ENCODE measurements at places on chromosomes 5 and 9.

DNA sequence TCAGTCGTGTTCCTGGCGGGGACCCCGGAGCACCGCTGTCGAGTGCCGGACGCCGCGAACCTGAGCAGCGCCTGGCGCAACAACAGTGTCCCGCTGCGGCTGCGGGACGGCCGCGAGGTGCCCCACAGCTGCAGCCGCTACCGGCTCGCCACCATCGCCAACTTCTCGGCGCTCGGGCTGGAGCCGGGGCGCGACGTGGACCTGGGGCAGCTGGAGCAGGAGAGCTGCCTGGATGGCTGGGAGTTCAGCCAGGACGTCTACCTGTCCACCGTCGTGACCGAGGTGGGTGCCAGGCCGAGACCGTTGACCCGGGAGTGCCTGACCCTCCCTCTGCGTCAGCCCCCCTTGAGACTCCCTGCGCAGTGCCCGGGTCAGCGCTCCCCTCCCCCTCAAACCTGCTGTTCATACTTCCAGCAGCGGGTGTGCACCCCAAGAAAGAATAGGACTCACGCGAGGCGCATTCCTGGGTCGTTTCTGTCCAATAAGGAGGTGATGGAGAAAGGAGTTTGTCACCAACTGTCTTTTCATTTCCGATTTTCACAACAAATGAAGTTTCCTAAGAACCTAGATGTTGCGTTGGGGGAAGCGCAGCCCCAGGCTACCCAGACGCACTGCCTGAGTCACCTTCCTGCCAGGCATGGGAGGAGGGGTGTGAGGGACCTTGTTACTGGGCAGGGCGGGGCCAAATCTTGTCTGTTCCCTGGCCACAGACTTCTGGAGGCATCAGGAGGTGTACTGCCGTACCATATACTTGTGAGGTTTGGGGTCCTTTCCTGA lies 722 bp downstream of the SLC22A4 start:
- DNase-seq, result peak; percentile 58

GRCh38 chr9:37329576-37329975 lies 92.9 kb upstream of the GRHPR start:
- DNase-seq, result no peak

DNA sequence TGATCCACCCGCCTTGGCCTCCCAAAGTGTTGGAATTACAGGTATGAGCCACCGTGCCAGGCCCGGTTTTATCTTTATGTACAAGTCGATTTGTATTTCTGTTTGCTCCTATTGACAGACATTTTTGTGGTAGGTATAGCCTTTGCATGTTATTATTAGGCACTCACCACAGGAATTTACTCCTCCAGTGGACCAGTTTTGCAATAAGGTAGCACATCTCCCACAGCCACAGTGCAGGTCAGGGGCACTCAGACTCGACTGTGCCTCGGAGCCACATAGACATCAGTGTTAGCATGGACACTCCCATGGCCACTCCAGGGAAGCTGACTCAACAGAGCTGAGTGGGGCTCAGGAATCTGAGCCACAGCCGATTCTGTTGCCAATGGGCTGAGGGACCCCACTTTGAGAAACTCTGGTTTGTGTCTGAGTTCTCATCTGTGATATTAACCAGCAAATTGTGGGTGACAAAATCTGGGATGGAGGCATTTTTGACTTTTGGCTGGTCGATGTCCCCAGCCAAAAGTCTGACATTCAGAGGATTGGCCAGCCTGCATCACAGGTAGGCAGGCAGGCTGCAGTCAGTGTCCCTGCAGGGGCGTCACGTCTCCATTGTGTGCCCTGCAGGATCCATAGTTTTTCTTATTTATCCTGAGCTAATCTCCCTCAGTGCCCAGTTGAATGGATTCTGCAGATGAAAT lies 15.0 kb upstream of the SHB start:
- DNase-seq, result no peak

- DNase-seq, result no peak
These were observed 1.5 kb upstream of the OLFM1 start for GRCh38 chr9:135085830-135086546.

- DNase-seq, result no peak
These were observed 181.2 kb upstream of the PAPPA start for GRCh38 chr9:115972362-115972761.

DNA sequence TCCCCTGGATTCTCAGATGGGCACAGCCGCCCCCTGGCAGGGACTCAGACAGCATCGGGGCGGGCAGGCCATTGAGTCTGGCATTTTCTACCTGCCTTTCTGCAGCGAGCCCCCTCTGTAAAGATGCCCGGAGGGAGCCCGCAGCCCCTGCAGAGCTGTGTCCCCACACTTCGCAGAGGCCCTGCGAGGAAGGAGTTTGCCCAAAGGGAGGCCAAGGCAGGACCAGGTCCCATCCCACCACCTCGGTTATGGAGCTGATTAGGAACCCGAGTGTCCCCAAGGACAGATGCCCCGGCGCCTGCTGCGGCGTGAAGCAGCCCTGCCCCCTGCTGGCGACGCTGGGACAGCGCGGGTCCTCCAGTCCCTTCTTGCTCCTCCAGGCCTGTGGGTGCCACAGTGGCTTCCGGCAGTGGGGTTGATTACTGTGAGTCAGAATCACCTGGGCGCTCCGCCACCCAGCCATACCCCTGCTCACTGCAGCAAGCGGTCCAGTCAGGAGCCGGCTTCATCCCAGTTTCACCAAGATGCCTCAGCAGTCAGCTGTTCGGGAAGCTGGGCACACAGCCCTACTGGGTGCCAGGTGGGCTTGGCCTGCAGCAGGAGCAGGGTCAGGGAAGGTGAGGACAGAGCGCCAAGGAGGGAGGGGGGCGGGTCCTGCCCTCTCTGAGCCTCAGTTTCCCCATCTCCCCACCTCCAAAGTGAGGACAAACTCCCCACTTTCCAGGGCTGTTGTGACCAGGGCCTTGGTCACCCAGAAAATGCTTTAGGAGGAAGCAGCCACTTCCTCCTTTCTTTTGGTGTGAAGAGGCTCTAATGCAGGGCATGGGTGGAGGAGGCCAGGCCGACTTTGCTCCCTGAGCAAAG lies 117.2 kb downstream of the RXRA start:
- peak; percentile 82 for DNase-seq

GRCh38 chr5:115461093-115461492 lies 83.5 kb downstream of the FEM1C start:
- DNase-seq, result no peak

DNA sequence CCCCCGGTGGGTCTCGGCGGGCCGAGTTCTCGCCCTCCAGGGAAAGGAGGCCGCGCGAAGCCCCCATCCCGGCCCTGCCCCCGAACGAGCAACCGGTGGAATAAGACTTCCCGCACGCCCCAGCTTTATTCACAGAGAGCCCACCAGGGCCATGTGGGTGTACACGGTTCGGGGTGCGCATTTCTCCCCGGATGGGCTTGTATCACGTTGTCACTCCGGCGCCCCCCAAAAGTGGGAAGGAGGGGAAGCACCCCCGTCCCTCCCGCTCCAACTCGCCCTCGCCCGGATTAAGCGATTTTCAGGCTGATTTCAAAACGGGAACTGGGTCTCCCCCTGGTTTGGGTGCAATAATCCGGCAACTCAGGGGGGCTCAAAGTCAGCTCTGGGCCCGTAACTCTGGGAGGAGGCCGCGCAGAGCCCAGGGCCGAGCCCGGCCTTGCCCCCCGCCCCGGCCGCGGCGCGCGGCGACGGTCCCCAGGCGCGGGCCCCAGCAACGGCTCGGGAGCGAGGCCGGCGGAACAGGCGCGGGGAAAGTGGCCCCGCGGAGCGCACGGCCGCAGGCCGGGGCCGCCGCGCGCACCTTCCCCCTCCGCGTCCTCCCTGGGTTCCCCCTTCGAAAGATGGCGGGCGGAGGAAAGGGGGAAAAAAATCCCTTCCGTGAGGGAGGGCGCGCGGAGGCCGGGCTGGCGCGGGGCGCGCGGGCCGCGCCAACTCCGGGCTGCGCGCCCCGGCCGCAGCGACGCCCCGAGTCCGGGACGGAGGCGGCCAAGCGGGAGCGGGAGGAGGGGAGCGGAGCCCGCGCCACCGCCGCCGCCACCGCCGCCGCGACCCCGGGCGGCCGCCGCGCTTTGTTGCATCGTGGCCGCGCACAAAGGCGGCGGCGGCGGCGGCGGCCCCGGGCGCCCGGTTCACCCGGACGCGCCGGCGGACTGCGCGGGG lies 644 bp downstream of the BRD3 start:
- DNase-seq, result no peak

- DNase-seq, result no peak
These were observed 75.8 kb downstream of the GOLPH3 start for GRCh38 chr5:32098291-32098690.

GRCh38 chr5:175519006-175519405 lies 40.6 kb downstream of the SFXN1 start:
- DNase-seq, result no peak

DNA sequence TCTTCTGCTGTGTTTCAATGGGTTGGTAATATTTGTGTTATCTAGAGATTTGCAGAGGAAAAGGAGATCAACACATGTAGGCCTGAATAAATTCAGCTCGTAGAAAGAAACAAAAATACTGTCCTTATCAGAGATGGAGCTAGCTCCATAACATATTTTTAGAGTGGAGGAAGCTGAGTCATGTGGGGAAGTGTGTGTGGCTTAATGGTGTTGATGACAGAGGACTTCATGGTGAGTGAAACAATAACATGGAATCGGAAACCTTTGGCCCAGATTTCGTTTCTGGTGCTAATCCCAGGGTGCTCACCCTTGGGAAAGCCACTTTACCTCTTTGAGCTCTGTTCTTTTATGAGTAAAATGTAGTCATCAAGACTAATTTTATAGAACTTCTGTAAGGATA lies 825.0 kb downstream of the TLR4 start:
- DNase-seq, result no peak

DNA sequence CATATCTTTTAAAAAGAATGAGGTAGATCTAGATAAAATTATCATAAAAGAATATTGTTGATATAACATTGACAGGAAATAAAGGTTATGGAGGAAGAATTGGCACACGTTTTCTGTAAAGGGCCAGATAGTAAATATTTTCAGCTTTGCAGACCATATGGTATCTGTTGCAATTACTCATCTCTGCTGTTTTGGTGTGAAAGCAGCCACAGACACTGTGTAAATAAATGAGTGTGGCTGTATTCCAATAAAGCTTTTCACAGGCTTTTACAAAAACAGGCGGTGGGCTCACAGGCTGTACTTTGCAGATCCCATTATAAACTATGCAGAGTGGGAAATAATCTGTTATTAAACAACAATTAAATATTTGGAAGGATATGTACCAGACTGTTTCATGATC lies 87.4 kb downstream of the SGCD start:
- no peak for DNase-seq

GRCh38 chr5:54217826-54218503 lies 92.4 kb downstream of the ARL15 start:
- DNase-seq, result no peak

DNA sequence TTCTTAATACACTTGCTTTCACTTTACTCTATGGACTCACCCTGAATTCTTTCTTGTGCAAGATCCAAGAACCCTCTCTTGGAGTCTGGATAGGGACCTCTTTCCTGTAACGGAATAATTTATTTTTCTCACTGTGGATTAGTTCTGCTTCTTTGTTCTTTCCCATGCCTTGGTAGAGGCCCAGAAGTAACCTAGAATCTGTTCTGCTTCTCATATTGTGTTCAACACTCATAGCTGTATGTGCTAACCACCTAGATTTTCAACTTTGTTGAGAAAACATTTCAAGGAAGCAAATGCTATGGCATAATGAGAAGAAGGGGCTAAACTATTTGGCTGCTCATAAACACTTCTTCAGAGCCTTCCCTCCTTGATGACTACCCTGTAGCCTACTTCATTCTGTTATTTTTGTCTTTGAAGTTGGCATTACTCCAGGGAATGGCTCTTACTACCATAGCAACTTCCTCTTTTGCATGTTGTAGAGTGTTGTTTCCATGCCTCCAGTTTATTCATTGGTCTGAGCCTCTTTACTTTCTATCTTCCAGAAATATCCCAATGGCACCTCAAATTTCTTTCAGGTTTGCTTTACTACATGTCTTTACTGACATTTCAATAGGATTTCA lies 74.3 kb downstream of the KIAA0825 start:
- DNase-seq, result no peak

DNA sequence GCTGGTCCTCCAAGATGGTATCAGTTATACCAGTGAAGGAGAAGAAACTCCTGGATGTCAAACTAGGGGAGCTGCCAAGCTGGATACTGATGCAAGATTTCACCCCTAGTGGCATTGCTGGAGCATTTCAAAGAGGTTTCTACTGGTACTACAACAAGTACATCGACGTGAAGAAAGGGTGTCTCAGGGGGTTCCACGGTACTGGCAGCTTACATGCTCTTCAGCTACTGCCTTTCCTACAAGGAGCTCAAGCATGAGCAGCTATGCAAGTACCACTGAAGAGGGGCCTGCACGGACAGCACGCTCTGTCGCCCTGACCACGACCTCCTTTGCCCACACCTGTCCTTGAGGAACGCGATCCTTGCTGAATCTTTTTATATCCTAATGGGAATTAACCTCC lies 19.5 kb downstream of the ACTL7B start:
- no peak for DNase-seq

DNA sequence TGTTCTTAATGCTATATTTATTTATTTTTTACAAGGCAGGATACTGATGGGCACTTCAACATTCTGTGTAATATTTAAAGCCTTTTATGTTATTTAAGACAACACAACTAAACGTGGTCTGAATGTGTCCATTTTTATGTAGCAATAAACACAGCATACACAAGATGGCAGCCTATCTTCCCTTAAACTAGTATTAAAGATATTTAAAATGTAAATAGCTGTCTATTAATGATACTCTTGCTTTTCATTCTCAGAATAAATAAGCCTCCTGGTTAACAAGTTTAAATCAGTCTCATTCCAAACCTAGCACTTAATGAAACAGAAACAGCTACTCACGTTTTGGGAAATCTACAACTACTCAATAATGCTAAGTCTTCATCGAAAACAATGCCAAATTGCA lies 315.7 kb downstream of the MCTP1 start:
- DNase-seq, result no peak

GRCh38 chr5:134048864-134049263 lies 44.1 kb upstream of the VDAC1 start:
- DNase-seq, result no peak

DNA sequence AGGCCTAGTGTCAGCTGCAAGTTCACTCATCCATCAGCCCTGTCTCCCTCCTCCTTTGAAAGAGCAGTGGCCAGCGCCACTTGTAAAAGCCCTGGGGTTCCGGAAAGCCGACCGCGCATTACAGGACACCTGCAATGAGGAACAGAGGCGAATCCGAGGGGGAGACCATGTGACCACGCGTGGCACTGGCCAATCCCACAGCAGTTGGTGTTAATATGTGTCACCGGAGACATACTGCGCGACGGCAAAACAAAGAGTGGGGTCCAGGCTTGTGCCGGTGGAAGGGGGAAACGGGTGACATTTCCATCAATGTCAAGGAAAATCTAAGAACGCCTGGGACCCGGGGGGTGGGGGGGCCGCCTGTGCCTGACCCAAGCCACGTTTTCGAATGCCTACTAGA lies 480.8 kb downstream of the SPATA31A7 start:
- DNase-seq, result no peak

GRCh38 chr5:23655674-23656073 lies 148.3 kb downstream of the PRDM9 start:
- DNase-seq, result no peak

GRCh38 chr5:158317507-158317906 lies 458.6 kb upstream of the CLINT1 start:
- DNase-seq, result no peak
